Lung microvascular endothelial cell (primary cell): ENCODE measurements at places on chromosomes 2 and 18.

- peak; percentile 24 for DNase-seq
These were observed 22.4 kb downstream of the CRYGD start for GRCh38 chr2:208101716-208102631.

GRCh38 chr2:42980764-42981416, 188.5 kb upstream of the HAAO start:
- DNase-seq: no peak

- DNase-seq: peak; percentile 51
These were observed 309.7 kb downstream of the IRS1 start for GRCh38 chr2:226489775-226490541.

DNA sequence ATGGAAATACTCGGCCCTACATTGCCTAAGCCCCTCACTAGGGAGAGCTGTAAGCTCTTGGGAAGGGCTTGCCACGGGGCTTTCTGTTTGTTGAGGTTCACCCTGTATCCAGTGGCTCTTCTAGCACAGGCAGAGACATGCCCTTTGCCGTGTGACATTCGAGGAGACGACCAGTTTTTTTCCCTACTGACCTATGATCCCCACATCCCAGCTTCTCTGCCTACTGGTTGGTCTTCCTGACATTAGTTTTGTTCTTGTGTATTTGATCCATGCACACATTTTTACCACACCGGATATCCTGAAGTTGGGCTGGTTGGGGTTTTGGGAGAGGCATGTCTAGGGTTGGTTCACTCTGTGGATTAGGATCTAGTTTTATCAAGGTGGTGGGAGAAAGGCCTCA, 69.3 kb downstream of the NPAS2 start:
- no peak for DNase-seq

- DNase-seq: no peak
These were observed 29.5 kb upstream of the LAPTM4A start for GRCh38 chr2:20080839-20081415.

GRCh38 chr2:66496670-66497420, 61.9 kb downstream of the MEIS1 start:
- DNase-seq: no peak

- no peak for DNase-seq
These were observed 21.7 kb upstream of the CDH2 start for GRCh38 chr18:28198620-28199019.

DNA sequence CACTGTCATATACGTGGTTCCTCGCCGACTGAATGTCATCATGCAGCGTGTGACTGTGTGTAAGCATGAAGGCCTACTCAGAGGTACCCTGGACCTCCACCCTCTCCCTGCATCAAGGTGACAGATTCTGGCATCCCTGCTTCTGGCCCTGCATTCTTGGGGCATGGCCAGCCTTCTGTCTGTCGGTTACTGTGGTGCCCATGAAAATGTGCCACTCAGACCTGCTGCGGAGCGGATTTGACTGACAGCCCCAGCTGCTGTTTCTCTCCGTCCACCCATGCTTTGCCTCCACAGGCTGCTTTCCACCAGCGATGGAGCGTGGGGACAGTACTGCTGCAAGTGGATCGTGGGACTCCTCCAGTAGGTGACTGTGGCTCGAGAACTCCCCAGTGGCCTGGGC, 9.6 kb downstream of the TMEM177 start:
- DNase-seq: no peak

GRCh38 chr2:230982528-230982927, 13.4 kb upstream of the SPATA3 start:
- DNase-seq: no peak

- DNase-seq: no peak
These were observed 882.6 kb downstream of the CPS1 start for GRCh38 chr2:211439011-211439410.

DNA sequence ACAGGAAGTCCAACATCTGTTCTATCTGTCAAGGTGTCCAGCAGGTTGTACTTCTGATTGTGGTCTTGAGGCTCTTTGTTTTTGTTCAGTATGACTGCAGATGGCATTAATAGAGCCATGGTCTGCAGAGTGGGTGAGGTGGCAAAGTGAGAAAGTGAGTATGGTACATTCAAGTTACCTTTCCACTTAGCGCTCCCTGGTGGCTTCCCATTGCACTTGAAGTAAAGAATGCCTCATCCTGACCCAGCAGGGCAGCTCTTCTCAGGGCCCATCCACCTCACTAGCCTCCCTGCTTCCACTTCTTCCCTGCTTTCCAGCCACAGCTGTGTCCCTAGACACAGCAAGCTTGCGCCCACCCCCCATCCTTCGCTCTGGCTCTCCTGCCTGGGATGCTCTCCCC, 148.0 kb upstream of the ALPP start:
- peak; percentile 61 for DNase-seq

GRCh38 chr2:60958361-60958760, 59.2 kb upstream of the PEX13 start:
- DNase-seq: peak; percentile 35

GRCh38 chr2:159088906-159089305, 120.5 kb downstream of the TANC1 start:
- DNase-seq: no peak

- peak; percentile 24 for DNase-seq
These were observed 27.9 kb downstream of the RIF1 start for GRCh38 chr2:151437630-151438029.

GRCh38 chr2:231642631-231643494, 50.2 kb downstream of the TEX44 start:
- peak; percentile 73 for DNase-seq

DNA sequence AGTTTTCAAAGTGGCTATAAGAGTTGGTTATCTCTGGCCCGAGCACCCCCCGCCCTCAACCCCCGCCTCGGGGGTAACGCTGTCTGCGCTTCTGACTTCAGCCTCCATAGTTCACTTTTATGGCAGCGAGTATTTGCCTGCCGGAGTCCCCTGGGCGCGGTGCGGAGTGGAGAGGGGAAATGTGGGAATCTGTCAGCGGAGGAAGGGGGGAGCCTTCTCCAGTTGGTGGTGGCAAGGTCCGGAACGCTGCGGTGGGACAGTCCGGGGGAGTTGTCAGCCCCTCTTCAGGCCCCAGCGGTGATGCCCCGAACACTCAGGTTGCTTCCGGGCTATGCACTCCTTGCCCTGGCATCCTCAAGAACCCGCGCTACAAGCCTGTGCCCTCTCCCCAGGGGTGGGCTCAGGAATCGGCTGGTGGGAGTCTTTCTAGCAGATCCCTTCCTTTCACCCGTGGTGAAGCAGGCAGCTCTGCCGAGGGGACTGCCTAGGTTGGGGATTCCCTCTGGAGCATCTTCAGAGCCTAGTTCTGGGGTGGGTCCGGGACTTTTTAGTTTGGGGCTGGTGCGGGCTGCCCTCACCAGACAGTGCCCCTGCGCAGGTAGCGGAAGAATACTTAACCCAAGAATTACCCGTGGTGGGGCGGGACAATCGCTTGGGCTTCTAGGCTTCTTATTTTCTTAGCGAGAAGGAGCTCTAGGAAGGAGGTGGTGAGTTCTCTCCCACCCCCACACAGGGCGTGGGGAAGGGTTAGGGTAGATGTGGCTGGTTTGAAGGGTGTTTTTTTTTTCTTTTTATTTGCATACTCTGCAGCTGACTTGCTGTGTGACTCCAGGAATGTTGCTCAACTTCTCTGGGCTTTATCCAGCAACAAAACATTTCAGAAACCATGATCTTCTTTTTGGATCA, 1.6 kb downstream of the ATOH8 start:
- no peak for DNase-seq

DNA sequence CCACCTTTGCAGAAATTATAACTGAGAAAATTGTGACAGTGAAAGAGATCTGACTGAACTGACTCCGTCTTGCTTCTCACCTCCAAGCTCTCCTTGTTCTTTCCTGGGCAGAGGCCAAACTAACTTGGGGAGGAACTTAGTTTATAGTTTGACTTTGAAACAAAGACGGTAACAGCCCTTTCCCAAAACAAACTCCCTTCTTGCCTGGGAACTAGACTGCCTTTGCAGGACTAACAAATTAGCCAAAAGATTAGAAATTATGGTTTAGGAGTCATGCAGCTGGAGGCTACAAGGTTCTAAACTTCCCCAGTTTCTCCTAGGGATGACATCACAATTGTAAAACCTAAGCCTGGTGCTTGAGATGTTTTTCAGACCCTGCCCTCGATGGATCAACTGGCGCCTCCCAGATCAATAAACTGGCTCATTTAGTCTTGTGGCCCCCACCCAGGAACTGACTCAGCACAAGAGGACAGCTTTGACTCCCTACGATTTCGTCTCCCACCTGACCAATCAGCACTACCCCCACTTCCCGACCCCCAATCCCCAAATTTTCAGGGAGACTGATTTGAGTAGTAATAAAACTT, 137.7 kb downstream of the ALPK2 start:
- no peak for DNase-seq

GRCh38 chr2:146241023-146241422, 1603.8 kb upstream of the ACVR2A start:
- no peak for DNase-seq

- peak; percentile 43 for DNase-seq
These were observed 490 bp downstream of the NDUFS1 start for GRCh38 chr2:206158563-206159345.

- DNase-seq: no peak
These were observed 84.7 kb upstream of the RAB27B start for GRCh38 chr18:54743605-54743995.

DNA sequence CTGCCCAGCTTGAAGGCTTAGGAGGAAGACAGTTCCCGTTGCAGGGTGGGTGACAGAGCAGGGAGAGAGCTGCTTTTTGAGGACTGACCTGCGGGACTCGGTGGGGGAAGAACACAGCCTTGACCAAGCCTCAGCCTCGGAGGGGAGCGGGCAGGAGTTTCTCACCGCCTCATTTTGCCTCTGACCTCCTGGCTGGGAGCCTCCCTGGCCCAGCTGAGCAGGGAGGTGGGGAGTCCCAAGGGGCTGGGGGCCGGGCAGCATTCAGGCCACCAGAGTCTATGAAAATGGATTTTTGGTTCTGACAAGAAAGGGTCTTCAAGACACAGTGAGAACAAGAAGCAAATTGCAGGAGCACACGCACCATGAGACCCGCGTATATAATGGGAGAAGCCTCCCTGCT, 51.3 kb upstream of the SMAD7 start:
- DNase-seq: no peak

GRCh38 chr18:7873316-7873715, 306.2 kb downstream of the PTPRM start:
- DNase-seq: no peak

- no peak for DNase-seq
These were observed 98.2 kb upstream of the TRIB2 start for GRCh38 chr2:12618576-12618975.

DNA sequence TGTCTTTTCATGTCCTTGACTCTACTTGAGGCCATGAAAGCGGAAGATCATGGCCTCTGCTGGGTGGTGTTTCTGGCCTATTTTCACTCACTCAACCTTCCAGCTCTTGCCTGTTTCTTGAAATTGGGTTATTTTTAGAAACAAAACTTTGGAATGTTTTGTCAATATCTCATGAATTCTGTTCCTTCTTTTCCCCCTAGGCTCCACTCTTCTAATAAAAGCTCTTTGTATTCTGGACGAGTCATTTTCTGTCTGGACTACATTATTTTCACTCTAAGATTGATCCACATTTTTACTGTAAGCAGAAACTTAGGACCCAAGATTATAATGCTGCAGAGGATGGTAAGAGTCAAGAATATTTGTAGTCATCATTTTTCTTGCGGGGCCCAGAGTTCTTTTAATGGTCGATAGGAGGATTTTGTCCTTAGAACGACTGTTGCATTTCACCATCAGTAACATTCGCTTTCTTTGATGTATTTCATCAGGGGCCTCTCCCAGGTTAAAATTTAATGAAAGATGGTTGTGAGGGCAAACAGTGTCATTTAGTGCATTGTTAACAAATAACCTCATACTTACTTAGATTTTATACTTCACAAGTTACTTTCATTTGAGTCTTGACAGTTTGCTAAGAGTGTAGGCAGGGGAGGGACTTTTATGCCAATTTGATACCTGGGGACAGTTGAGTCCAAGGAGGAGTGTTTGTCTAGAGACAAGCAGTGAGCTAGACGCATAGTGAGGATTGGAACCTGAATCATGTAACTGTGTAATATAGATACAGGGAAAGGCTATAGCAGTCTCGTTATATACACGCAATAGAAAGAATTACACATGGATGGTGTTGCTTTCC, 64.6 kb downstream of the TRPM8 start:
- no peak for DNase-seq

DNA sequence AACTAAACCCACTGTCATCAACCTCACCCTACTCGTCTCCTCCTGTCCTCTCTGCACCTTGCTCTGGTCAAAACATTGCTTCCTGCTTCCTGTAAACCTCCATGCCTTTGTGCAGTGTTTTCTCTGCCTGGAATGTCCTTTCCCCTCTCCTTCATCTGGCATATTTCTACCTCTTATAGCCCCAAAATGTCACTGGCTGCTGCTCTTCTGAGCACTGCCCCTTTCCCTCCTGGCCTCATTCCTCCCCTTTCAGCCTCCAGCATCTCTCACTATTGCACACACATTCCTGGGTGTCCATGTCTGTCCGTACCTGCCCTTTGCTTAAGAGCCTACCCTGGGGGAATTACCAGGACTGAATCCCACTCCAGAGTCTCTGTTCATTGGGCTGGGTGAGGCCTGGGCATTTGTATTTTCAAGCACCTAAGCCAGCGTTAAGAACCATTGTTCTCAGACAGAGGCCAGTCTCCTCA, 84.9 kb downstream of the MOGAT1 start:
- no peak for DNase-seq

GRCh38 chr2:113173542-113174375, at the start of gene PSD4:
Gene PSD4, plus strand, starts transcription at chr2:113173971. Its CDS starts 8,486 bp downstream, at chr2:113182457.
- no peak for DNase-seq

- no peak for DNase-seq
These were observed 1.7 kb upstream of the ESCO1 start for GRCh38 chr18:21602299-21602587.

DNA sequence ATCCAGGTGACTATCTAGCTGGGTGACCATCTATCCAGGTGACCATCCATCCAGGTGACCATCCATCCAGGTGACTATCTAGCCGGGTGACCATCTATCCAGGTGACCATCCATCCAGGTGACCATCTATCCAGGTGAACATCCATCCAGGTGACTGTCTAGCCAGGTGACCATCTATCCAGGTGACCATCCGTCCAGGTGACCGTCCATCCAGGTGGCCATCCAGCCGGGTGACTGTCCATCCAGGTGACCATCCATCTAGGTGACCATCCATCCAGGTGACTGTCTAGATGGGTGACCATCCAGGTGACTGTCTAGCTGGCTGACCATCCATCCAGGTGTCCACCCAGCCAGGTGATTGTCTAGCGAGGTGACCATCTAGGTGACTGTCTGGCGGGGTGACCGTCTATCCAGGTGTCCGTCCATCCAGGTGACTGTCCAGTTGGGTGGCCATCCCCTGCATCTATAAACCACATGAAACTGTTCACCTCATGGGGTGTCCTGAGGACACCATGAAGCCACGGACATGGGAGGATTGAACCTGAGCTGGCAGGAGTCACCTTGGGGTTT, 305.3 kb downstream of the NDUFA10 start:
- DNase-seq: no peak
